Prostate gland (tissue), 2 donors: ENCODE measurements at places on chromosomes 5 and 9. TPM values are rescaled to one million over a fixed set of nuclear protein-coding genes. Genes with fewer than 3 reads are reported as not detected.

The UAP1L1 gene
- total RNA-seq: 19.9 TPM

The ITGA1 gene
- total RNA-seq: 78.3 TPM

The INSL4 gene
- total RNA-seq: not detected

The SLC6A19 gene
- total RNA-seq: 0.09 TPM

The CDKN2B gene
- 5.4 TPM for total RNA-seq

The SMIM32 gene
- total RNA-seq: 0.36 TPM

The SLC6A7 gene
- not detected for total RNA-seq

The PCDHGC4 gene
- total RNA-seq: 4.1 TPM

The OBP2B gene
- 35.2 TPM for total RNA-seq

The SLC1A1 gene
- 2.9 TPM for total RNA-seq

The SELENOP gene
- 503 TPM for total RNA-seq

The FOXI1 gene
- not detected for total RNA-seq

The RASGRF2 gene
- 7.6 TPM for total RNA-seq

The PCDHB14 gene
- total RNA-seq: 4.6 TPM

The LHX3 gene
- 1.3 TPM for total RNA-seq

The C5orf58 gene
- not detected for total RNA-seq

The TEK gene
- 3.5 TPM for total RNA-seq

The CDH6 gene
- 2.3 TPM for total RNA-seq

The TXNDC8 gene
- not detected for total RNA-seq

The NOXA1 gene
- 7.5 TPM for total RNA-seq

The ENHO gene
- total RNA-seq: 28.2 TPM

The UBE2R2 gene
- total RNA-seq: 42.7 TPM

The LCN10 gene
- total RNA-seq: 3.9 TPM

The LCN6 gene
- 16.2 TPM for total RNA-seq

The B4GALT1 gene
- 153 TPM for total RNA-seq

The PNPLA7 gene
- 34.2 TPM for total RNA-seq

The ESM1 gene
- total RNA-seq: not detected

The FCN1 gene
- total RNA-seq: 0.23 TPM

The SPATA31D4 gene
- not detected for total RNA-seq

The GABRA6 gene
- 6.1 TPM for total RNA-seq

The WNK2 gene
- total RNA-seq: 136 TPM

The C6 gene
- total RNA-seq: 3.5 TPM

The PTGES2 gene
- 96.1 TPM for total RNA-seq

The BHMT gene
- total RNA-seq: 0.51 TPM

The TESK1 gene
- total RNA-seq: 67.3 TPM

The TMEM171 gene
- not detected for total RNA-seq

The NXNL2 gene
- 1.9 TPM for total RNA-seq

The TUSC1 gene
- total RNA-seq: 35.6 TPM

The IL33 gene
- total RNA-seq: 11.6 TPM

The KIF12 gene
- total RNA-seq: 21.5 TPM

The ISL1 gene
- total RNA-seq: 15.2 TPM

The RGS7BP gene
- 7.3 TPM for total RNA-seq

The CDX1 gene
- total RNA-seq: 3.2 TPM

The PTPRD gene
- total RNA-seq: 5.8 TPM

The PARP8 gene
- total RNA-seq: 21.8 TPM

The LSM11 gene
- total RNA-seq: 4.1 TPM
